ENCODE measurements at places on chromosomes 2 and 18. TPM values are rescaled to one million over a fixed set of nuclear protein-coding genes. Genes with fewer than 3 reads are reported as not detected.

GRCh38 chr2:96374211-96374951 lies 38.8 kb downstream of the NCAPH start:
- DNase-seq, result no peak

GRCh38 chr18:36582988-36583745 lies 245.6 kb downstream of the TPGS2 start:
- no peak for DNase-seq

DNA sequence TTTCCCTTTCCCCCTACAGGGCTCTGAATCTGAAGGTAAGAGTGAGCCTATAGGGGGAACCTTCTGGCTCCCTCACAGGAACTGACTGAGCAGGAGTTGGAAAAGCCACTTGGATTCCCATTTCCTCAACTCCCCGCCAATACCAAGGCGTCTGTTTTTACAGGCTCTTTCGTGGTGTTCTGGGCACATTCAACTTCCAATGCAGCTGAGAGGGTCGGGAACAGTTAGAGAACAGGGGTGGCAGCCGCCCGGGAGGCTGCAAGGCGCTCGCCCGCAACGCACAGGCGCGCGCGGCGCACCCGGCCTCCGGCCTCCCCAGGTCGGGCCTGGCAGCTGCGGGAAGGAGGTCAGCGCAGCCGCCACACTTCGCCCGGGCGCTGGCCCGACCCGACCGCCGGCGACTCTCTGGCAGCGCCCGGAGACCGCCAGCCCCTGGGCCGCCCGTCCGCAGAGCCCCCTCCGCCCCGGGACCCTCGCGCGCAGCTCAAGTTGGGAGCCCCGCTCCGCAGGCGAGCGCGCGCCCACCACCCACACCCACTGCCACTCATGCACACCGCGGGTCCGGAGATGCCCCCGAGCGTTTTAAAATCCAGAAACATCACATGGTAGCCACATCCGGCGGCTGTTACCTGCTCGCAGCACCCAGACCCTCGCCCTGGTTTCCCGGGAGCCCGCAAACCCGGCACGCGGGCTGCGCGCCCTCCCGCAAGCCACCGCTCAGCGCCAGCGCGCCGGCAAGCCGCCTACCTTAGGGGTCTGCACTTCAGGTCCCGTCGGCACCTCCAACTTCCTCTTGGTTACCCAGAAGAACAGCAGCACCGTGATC lies 816 bp downstream of the GALNT14 start:
- no peak for DNase-seq

GRCh38 chr2:147521936-147522335 lies 322.9 kb upstream of the ACVR2A start:
- DNase-seq, result no peak

DNA sequence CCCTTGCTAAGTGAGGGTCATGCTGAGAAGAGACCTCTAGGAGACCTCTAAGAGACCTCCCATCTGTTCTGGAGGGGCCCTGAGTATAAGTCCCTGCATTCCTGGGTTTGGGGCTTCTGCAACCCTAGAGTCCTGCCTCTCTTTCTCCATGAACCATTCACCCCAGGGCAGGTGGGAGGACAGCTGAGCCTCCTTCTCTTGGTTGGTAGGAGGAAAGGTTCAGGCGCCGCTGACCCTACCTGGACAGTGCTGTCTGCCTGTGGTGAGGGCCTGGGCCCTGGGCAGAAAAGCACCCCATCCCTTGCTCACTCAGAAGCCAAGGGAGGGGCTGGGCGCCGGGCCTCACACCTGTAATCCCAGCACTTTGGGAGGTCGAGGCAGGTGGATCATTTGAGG lies 604 bp upstream of the VIL1 start:
- no peak for DNase-seq

DNA sequence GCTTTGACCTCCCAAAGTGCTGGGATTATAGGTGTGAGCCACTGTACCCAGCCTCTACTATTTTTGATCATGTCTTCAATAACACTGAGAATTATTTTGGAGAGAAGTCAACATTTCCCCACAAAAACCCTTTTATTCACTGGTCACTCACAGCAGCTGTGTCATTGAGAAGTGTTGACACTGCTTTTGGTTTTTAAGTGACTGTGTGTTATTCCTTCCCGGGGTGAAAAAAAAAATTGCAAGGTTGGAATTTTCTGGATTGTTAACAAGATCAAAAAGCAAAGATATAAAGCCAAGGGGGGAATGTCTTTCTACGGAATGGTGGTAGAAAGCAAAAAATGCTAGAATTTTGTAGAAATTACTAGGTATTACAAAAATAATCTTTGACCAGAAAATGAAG lies 61.5 kb downstream of the TANC1 start:
- no peak for DNase-seq

GRCh38 chr2:174634130-174635014 lies 36.8 kb upstream of the WIPF1 start:
- no peak for DNase-seq

GRCh38 chr2:24492421-24493279 lies 1.6 kb downstream of the NCOA1 start:
- no peak for DNase-seq

GRCh38 chr2:224190936-224191270 lies 151.8 kb upstream of the SERPINE2 start:
- no peak for DNase-seq

Gene IL1B
- total RNA-seq, result 1.3 TPM

Gene MC4R
- not detected for total RNA-seq

Gene IKZF2
- 96.1 TPM for total RNA-seq

Gene SERPINB11
- total RNA-seq, result 2.1 TPM

Gene FAM210A
- 9.7 TPM for total RNA-seq

Gene CIB4
- total RNA-seq, result not detected

Gene TMEM150A
- 6.3 TPM for total RNA-seq
